Vagina (tissue), 2 donors: ENCODE measurements at places on chromosomes 16 and 17. TPM values are rescaled to one million over a fixed set of nuclear protein-coding genes. Genes with fewer than 3 reads are reported as not detected.

- no peak for DNase-seq
Observed at GRCh38 chr17:57082441-57082840, 2.6 kb upstream of the AKAP1 start.

- no peak for DNase-seq
Observed at GRCh38 chr17:8155231-8155995, 3.2 kb upstream of the PER1 start.

- no peak for DNase-seq
Observed at GRCh38 chr16:2473446-2473926, 1.4 kb upstream of the TBC1D24 start.

DNA sequence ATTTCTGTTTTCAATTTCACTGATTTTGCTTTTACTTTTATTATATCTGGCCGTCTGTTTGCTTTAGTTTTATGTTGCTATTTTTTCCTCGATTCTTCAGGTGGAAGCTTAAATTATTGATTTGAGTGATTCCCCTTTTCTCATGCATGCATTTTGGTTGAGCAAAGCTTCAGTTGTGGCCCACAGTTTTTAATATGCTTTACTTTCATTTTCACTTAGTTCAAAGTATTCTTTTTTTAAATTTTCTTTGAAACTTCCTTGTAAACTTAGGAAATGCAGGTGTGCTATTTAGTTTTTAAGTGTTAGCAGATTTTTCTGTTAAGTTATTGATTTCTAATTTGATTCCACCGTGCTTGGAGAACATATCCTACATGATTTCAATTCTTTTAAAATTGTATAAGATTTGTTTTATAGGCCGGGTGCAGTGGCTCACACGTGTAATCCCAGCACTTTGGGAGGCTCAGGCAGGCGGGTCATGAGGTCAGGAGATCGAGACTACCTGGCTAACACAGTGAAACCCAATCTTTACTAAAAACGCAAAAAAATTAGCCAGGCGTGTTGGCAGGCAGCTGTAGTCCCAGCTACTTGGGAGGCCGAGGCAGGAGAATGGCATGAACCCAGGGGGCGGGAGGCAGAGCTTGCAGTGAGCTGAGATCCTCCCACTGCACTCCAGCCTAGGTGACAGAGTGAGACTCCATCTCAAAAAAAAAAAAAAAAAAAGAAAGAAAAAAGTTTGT lies 531.2 kb downstream of the KIF2B start:
- no peak for DNase-seq

DNA sequence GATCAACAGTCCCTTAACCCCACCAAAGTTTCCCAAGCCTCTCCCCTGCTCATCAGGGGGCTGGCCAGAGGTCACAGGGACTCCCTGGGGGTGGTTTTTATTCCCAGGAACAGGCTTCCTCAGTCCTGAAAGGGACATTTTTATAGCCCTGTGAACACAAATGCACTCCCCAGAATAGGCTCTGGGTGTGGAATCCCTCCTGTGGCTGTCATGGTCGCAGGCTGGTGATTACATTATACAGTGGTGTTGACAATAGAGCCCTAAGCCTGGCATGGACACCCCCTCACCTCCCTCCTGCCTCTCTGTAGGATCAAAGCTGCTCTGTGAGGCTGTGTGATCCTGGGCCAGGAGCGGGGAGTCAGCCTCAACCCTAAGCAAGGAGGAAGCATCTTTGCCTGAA lies 1.4 kb upstream of the CA4 start:
- DNase-seq: no peak

- DNase-seq: no peak
Observed at GRCh38 chr17:64488301-64488700, 8.6 kb downstream of the POLG2 start.

GRCh38 chr17:72306037-72306436 lies 185.2 kb downstream of the SOX9 start:
- no peak for DNase-seq

DNA sequence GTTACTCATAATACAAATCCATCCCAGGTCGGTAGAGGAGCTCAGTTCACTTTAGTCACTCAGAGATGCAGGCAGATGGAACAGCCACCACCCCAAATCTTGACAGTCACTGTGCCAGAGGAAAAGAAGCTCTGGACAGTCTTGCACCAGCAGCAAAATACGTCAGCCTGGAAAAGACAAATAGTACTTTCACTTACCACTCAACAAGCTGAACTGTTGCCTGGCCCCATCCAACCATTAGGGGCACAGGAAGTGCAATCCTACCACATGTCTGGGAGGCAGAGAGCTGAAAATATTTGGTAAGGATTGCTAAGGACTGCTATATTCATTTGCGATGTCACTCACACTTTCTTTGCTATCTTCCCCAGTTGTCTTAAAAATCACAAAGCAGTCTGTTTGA lies 239.1 kb upstream of the TOX3 start:
- DNase-seq: no peak

DNA sequence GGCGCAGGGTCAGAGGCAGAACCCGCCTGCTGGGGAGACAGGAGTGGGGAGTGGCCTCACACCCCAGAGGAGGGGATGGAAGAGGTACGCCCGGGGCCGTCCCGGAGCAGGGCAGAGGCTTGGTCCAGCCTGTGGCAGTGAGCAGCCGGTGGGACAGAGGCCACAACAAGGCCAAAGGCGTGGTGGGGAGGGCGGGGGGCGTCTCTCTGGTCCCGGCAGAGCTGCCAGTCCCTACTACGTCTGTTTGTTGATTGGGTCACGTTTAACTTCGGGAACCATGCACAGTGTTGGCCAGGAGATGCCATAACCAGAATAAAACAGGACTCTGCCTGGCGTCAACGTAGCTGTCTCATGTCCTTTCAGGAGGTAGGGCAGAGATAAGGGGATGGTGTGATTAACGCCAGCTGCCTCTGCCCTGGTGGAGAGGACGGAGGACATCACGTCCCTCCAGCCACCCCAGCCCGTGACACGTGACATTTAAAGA lies 192.8 kb downstream of the BANP start:
- no peak for DNase-seq

DNA sequence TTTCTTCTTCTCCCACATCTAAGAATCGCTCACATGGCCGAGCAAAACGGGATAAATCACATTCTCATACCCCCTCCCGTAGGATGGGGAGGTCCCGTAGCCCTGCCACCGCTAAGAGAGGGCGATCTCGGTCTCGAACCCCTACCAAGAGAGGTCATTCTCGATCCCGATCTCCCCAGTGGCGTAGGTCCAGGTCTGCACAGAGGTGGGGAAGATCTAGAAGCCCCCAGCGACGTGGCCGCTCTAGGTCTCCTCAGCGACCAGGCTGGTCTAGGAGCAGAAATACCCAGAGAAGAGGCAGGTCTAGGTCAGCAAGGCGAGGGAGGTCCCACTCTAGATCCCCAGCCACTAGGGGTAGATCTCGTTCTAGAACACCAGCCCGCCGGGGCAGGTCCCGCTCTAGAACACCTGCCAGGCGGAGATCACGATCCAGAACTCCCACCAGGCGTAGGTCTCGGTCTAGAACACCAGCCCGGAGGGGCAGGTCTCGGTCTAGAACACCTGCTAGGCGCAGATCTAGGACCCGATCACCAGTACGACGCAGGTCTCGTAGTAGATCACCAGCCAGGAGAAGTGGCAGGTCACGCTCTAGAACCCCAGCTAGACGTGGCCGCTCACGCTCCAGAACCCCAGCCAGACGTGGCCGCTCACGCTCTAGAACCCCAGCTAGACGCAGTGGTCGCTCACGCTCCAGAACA lies 9.6 kb downstream of the SRRM2 start:
- no peak for DNase-seq

GRCh38 chr17:2680961-2681360 lies 30.6 kb downstream of the CLUH start:
- no peak for DNase-seq

- DNase-seq: no peak
Observed at GRCh38 chr17:20125724-20126123, 116.6 kb downstream of the SPECC1 start.

DNA sequence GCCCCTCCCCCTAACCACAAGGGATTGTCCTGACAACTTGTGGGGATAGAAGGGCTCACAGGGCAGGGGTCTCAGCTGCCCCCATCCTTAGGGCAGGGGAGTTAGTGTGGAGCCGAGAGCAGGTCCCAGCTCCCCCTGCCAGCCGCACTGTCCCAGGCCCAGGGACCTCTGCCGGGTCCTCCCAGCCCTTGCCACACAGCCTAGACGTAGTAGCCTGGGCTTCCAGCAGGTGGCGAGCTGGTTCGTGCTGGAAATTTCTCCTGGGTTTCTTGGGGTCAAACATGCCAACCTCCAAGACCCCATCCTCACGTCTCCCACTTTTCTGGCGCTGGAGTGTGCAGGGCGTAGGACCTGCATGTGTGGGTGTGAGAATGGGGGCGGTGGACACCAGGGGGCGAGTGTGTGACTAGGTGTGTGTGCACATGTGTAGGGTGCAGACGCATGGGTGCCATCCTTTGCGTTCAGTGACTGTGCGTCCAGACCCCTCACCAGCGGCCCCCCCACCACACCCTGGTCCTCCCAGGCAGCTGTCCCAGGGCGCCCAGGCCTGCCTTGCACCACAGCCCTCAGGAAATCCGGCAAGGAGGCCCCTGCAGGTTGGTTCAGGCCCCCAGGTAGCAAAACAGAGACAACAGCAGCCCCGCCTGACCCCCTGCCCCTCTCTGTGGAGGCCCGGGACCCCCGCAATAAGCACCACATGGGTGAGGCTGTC lies 29.5 kb downstream of the SBK1 start:
- no peak for DNase-seq

GRCh38 chr16:31001507-31002249 lies 8.8 kb downstream of the STX1B start:
- no peak for DNase-seq

GRCh38 chr17:20073055-20073979 lies 64.2 kb downstream of the SPECC1 start:
- no peak for DNase-seq

- DNase-seq: no peak
Observed at GRCh38 chr17:55588446-55589242, 77.4 kb upstream of the SMIM36 start.

GRCh38 chr16:9206156-9206555 lies 114.7 kb downstream of the HAPSTR1 start:
- DNase-seq: no peak

- no peak for DNase-seq
Observed at GRCh38 chr16:67845291-67846062, 1.3 kb upstream of the NUTF2 start.

DNA sequence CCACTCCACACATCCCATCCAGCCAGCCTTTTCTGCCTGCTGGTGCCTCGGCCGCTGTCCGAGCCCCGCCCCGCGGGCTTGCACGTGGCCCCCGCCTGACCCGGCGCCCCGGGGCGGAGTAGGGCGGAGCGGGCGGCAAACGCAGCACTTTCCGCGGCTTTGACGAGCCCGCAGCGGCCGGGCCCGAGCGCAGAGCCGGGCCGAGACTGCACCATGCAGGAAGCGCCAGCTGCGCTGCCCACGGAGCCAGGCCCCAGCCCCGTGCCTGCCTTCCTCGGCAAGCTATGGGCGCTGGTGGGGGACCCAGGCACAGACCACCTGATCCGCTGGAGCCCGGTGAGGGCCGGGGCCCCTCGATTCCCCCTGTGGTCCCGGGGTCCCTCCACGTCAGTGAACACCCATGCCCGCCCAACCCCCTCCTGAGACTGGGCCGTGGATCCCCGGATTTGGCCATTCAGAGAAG lies at the start of gene HSF4:
TSS of gene HSF4 (plus strand) at position 147 of the 463 bp plus-strand sequence. CDS start at position 214, 67 bp downstream.
- DNase-seq: no peak

DNA sequence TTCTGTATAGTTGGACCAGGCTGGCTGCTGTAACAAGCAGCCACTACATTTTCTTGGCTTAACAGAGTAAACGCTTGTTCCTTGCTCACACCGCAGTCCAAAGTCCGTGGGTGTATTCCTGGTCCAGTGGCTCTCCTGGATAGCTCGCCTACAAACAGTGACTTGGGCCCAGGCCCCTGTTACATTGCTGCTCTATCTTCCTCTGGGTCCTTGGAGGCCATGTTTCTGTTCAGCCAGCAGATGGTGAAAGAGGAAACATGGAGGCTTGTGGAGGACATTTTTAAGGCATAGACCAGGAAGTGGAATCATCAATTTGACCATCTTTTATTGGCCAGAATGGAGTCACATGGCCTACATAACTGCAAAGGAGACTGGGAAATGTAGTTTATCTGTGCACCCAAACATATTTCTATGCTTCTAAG lies 55.1 kb downstream of the ATP2C2 start:
- no peak for DNase-seq

GRCh38 chr16:84055366-84055765 lies 12.8 kb upstream of the SLC38A8 start:
- no peak for DNase-seq

GRCh38 chr16:50040710-50041109 lies 15.7 kb downstream of the CNEP1R1 start:
- no peak for DNase-seq

- no peak for DNase-seq
Observed at GRCh38 chr16:8589057-8589899, 1.0 kb downstream of the TMEM114 start.

DNA sequence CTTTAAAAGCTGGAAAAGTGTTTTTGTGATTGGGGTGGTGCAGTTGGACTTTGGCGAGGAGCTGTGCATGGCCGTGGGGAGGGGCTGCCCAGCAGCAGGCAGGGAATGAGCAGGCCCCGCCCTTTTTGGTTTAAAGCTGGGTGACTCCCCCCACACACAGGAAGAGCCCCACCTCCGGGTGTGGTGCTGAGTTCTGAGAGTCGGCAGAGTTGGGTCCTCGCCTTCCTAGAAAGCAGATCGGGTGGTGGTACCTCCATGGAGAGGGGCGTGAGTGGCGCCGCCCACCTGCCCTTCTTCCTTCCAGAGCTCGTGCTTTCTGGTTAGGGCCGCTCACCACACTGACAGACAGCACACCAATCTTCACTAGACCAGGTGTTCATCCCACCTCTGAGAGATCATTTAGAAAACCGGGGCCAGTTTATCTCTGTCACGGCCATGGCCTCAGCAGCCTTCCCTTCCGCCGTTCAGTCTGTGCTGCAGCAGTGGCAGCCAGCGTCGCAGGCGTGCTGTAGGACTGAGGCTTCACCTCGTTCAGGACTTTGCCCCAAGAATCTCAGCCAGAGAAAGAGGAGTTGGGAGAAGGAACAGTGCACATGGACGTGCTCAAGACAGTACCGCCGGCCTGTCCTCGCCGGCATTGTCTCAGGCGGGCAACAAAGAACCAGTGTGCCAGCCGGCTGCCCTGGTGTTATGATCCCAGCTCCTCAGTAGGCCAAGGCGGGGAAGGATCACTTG lies 144.0 kb upstream of the CHMP6 start:
- no peak for DNase-seq

- no peak for DNase-seq
Observed at GRCh38 chr17:38730526-38731379, 612 bp downstream of the CISD3 start.

GRCh38 chr16:66617728-66618127 lies 13.2 kb downstream of the CMTM3 start:
- DNase-seq: no peak

TK2 gene
- 43.2 TPM for total RNA-seq

LGALS9 gene
- total RNA-seq: 34.9 TPM

SLC47A2 gene
- 0.74 TPM for total RNA-seq

MILR1 gene
- 11.0 TPM for total RNA-seq

CDH8 gene
- 0.98 TPM for total RNA-seq

KRTAP17-1 gene
- total RNA-seq: not detected

EZH1 gene
- total RNA-seq: 73.7 TPM

CWC25 gene
- total RNA-seq: 25.5 TPM

SLC13A2 gene
- not detected for total RNA-seq

SULT1A2 gene
- not detected for total RNA-seq

CD79B gene
- total RNA-seq: 3.9 TPM

COIL gene
- total RNA-seq: 9.8 TPM

TEDC2 gene
- 2.5 TPM for total RNA-seq

RCVRN gene
- total RNA-seq: 0.49 TPM

TMC5 gene
- total RNA-seq: not detected
